CD4-positive, alpha-beta T cell treated with Interleukin-2 at 100 ng/mL for 4 hours (primary cell): ENCODE measurements at places on chromosomes 3 and 15.

- no peak for DNase-seq
Measured at GRCh38 chr15:23877502-23878412, 190.7 kb upstream of the NDN start.

DNA sequence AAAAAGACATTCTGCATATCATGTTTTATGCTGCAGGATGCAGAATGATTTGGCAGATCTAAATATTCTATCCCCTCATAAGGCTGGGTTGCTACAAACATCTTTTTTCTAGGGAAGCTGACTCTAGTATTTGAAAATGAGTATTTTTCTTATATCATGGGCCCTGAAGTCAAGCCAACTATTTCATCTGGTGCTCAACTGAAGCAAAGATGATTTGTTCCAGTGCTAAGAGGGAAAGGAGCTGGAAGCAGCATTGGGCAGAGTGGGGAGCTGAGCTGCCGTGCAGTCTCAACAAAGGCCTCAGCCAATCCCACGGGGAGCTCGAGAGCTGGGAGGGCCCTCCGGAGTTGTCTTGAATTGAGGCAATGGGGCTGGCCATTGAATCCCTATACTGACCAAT lies 155.3 kb upstream of the SLCO3A1 start:
- no peak for DNase-seq

DNA sequence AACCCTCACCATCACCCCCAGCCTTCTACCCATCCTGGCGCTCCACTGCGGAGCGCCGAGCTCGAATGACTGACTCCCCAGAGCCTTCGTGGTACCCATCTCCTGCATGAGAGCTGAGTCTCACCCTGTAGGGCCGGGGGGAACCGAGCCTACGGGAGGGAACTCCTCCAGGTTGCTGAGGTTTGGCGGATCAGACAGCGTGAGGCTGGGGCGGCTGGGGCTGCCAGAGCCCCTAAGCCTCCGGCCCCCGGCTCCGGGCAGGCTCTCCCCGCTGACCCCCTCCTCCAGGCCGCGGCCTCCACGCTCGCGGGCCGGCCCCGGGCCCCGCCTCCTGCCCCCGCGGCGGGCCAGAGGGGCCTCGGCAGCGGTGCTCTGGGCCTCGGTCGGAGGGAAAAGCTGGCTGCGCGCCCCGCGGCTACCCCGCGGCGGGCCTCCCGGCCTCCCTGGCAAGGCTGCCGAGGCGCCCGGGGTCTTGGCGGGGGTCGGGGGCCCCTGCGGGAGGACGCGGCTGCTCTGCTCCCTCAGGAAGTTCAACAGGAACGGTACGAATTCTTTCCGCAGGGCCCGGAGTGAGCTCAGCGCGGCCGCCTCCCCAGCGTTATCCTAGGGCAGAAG lies 643 bp downstream of the CDAN1 start:
- no peak for DNase-seq

DNA sequence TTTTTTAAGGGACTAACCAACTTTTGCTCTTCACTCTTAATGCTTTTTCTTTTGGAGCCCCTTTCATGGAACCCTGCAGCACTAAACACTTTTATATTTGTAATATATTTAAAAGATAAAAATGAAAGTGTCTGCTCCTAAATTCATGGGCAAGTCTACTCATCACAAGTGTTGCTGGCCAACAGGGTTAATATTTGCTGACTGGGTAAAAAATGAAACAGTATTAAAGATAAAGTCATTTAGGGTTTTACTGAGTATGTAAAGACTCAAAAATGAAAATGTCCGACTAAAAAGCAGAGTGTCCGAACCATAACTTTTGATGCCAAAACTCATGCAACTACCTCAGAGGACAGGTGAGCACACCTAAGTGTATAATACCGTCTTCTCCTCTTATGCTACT lies 54.0 kb downstream of the MOBP start:
- no peak for DNase-seq

- DNase-seq, result no peak
Measured at GRCh38 chr15:86073281-86073680, 6.4 kb upstream of the AGBL1 start.
